Right ventricle myocardium superior (tissue), 1 donor: ENCODE measurements at places on chromosomes 1 and 21.
A peak's percentile ranks its signal among the peaks of the same experiment; 100 is the strongest.

DNA sequence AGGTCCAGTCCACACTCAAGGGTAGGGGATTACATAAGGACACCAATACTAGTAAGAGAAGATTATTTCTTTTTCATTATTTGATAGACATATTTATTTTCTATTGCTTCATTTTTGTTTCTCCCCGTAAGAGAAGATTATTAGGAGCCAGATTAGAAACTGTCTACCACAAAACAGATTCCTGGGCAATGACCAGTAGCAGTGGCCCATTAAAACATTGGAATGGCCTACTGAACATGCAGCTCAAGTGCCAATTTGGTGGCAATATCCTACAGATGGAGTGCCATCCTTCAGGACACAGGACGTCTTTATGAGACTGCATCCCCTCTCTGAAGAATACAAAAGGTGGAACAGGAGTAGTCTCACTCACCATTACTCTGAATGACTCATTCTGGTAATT, 34.0 kb upstream of the ARHGAP29 start:
- no peak for DNase-seq

DNA sequence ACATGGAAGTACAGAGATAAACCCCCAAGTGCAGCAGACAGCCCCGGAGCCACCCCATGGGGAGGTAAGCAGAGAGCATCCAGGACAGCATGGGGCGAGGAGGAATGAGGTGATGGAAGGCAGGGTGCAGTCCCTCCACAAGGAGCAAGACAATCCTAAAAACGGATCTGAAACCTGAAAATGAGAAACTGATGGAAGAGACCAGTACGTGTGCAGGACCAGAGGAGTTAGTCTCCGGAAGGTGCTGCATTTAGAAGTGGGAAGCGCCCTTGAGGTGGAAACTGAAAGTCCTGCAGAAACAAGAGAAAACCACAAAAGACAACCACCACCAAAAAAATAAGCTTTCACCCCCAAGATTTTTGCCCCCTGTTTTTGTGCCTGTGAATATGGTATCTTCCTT, 17.4 kb upstream of the DDOST start:
- DNase-seq = no peak

DNA sequence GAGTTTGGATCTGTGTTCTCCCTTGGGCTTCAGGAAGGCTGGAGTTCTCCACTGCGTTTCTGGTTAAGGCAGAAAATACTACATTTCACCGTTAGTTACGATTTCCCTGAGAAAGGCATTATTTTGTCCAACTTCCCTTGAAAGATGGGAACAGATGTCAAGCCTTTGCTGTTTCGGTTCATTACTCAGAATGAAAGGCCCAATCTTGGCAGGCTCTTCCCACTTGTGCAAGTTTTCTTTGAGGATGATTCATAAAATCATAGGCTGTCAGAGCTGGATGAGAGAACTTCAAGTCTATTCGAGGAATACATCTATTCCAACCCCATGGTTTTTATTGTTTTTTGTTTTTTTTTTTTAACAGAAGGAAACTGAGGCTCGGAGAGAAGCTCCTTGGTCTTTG, 205.2 kb downstream of the GRIK3 start:
- DNase-seq = no peak

- DNase-seq = no peak
Observed at GRCh38 chr1:168794057-168794456, 65.1 kb upstream of the DPT start.

GRCh38 chr1:205598841-205599668, 32.8 kb downstream of the ELK4 start:
- DNase-seq = peak; percentile 81

DNA sequence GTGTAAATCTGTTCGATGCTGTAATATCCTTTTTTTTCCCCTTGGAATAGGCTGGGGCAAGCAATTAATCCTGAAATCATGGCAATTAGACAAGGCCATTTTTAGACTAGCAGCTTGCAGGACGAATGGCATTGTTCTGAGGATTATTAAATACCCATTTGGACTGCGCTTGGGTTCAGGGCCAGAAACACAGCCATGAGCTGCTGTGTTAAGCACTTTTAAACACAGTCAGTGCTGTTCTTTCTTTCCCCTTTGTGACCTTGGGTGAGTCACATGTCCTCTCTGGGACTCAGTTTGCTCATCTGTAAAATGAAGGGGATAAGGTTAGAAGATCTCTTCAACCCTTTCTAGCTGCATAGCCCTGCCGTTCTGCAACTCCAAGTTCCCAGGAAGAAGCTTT, 58.6 kb upstream of the C8B start:
- DNase-seq = no peak
